Stimulated activated CD4-positive, alpha-beta T cell treated with anti-CD3 and anti-CD28 coated beads, Interleukin-15, amount 100 ng/mL, for 24 hours (primary cell): ENCODE measurements at places on chromosomes 4 and X.

- no peak for DNase-seq
These were observed 3.0 kb upstream of the HTRA3 start for GRCh38 chr4:8266508-8266907.

DNA sequence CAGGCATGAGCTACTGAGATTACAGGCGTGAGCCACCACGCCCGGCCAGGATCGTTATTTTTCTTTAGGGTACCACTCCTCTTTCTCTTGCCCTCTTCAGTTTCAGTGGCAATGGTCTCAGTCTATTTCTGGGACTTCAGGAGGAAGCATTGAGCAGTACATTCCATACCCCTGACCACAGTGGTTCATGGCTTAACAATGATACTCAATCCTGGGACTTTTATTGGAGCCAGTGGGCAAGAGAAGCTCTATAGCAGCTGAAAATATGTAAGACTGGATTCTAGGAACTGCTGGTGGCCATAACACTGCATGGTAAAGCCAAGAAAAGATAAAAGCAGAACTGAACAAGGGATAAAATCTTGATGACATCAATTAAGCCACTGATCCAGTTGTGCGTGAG lies 5.8 kb upstream of the CCNA2 start:
- DNase-seq: no peak

- DNase-seq: no peak
These were observed 48.0 kb downstream of the GATB start for GRCh38 chr4:151712777-151713176.

- DNase-seq: no peak
These were observed 471.5 kb downstream of the SPRY1 start for GRCh38 chr4:123867910-123868587.

DNA sequence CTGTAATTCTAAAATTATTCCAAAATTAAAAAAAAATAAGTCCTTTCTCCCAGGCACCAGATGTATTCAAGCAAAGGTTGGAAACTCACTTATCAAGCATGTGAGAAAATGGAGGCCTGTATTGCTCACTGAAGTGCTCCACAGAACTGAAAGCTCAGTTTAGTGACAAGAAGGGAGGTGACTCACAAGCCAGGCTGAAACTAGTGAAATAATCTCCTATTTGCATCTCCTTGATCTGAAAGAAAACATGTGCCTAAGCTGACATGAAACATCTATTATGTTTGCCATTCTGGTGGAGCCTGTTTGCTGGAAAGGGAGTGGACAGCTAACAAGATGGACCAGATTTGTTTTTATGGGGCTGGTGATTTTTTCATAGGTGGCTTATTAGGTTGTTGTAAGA lies 54.0 kb upstream of the AMELX start:
- no peak for DNase-seq

- DNase-seq: no peak
These were observed 32.4 kb upstream of the FHIP1A start for GRCh38 chr4:151376540-151376939.

DNA sequence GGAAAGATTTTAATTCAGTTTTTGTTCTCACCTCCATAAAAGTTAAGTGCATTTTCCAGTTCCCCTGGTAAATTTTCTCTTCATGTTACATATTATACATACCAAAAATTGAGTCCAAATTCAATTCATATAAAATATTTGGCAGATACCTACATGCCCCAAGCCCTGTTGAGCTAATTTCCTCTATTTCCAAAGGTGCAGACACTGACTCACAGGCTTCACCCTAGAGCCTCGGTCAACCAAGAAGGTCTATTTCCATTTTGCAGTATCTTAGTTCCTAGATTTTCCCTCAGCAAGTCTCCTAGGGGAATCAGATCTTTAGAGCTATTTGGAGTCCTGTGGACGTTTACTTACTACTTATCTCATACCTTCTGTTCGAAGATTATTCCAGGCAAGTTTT lies 174.4 kb downstream of the TSPAN5 start:
- no peak for DNase-seq

- DNase-seq: no peak
These were observed 981.9 kb upstream of the TENM3 start for GRCh38 chr4:181261279-181261678.

GRCh38 chr4:710116-710515 lies 4.5 kb downstream of the PCGF3 start:
- no peak for DNase-seq

DNA sequence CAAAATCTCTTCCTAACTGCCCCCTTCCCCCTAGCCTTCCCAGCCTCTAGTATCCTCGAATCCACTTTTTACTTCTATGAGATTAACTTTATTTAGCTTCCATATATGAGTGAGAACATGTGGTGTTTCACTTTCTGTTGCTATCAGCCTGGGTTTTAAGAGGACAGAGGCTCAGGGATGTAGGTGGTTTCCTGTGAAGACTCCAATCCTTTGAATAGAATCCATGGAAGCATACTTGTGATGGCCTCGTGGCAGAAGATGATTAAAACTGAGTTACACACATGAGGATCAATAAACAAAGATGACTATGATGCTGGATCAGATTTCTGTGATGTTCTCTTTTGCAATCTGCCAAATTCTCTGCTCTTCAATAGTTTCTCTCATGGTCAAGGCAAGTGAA lies 29.8 kb downstream of the CD99L2 start:
- no peak for DNase-seq

- DNase-seq: no peak
These were observed 107.3 kb downstream of the AMMECR1 start for GRCh38 chrX:110210417-110211139.

DNA sequence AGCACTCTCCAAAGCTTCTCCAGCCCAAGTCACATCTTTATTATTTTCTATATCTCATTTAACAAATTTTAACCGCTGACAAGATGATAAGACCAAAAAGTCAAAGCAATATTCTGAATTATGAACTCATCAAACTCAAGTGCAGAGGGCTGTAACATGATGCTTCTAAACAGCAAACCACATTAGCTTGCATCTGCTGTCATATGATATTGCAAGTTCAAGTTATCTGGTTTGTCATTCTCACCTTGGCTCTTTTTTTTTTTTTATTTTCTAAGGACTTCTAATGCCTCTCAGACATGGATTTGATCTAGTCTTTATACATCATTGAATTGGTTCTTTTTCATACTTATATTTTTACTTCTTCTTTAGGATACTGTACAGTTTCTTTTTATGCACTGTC lies 93.4 kb downstream of the SLC10A7 start:
- DNase-seq: no peak
